Stimulated activated CD4-positive, alpha-beta T cell treated with anti-CD3 and anti-CD28 coated beads, Interleukin-1b, Interleukin-23, amount 100 ng/mL, for 48 hours (primary cell): ENCODE measurements at places on chromosomes 7 and 10.

- DNase-seq: peak; percentile 75
These were observed 12.4 kb downstream of the CALY start for GRCh38 chr10:133324198-133324792.

- DNase-seq: no peak
These were observed 33.6 kb downstream of the MEOX2 start for GRCh38 chr7:15652776-15653290.

DNA sequence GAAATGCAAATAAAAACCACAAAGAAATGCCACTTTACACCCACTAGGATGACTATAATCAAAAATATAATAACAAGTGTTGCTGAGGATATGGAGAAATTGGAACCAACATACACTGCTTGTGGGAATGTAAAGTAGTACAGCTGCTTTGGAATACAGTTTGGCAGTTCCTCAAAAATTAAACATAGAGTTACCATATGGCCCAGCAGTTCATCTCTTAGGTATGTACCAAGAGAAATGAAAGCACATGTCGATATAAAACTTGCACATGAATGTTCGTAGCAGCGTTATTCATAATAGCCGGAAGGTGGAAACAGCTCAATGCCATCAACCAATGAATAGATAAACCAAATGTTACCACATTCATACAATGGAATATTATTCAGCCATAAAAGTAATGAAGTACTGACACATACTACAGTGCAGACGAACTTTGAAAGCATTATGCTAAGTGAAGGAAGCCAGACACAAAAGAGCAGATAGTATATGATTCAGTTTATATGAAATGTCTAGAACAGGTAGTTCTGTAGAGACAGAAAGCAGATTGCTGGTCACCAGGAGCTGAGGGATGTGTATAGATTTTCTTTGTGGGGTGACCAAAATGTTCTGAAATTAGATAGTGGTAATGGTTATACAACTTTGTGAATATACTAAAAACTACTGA lies 12.4 kb downstream of the BCAP29 start:
- no peak for DNase-seq

DNA sequence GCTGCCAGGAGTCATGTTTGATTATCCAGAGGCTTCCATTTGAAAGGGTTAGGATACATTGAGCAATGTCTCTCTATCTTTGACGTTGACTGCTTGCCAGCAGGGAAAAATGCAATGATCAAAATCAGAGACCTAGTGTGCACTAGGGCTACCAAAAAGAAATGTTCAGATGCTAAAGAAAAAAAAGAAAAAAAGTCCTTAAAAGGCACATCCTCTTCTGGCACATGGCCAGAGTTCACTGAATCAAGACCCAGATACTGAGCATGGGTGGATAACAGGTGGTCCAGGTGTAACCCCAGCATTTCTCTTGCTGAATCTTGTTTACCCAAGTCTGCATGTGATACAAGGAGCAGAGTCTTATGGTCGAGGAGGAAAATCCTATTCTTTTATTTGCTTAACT lies 899.3 kb downstream of the SORCS3 start:
- no peak for DNase-seq

DNA sequence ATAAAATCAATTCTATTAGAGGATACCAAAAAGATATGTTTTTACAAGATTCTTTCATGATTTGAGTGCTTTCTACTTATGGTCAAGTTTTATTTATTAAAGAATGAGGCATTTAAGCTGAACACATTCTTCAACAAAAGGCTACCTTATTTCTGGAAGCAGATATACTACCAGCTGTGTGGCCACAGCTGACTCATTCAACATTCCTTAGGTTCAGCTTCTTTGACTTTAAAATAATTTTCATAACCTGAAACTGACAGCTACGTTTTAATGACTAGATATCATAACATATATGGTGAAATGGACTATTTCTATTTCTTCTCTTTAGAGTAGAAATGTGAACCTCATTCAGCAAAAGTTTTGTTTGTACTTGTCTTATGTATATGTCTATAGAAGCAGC lies 414.2 kb upstream of the SEMA3C start:
- DNase-seq: no peak

DNA sequence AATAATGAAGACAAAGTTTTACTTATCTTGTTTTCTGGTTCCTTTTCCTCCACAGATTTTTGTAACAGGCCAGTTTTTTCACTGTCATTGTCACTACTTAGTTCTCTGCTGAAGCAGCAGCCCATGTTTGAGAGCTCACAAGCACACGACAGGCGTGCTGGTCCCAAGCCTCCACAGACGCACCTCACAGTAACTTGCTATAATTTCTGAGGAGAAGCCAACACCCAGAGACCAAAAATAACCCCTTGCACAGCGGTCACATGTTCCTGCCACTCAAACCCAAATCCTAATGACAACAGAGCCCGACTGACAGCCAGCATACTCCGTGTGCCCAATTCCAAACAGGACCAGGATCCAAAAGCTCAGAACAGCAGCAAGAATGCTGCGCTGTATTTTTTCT lies 58.5 kb downstream of the LARP4B start:
- DNase-seq: no peak

GRCh38 chr7:27183682-27184336 lies 1.2 kb downstream of the HOXA11 start:
- DNase-seq: no peak

DNA sequence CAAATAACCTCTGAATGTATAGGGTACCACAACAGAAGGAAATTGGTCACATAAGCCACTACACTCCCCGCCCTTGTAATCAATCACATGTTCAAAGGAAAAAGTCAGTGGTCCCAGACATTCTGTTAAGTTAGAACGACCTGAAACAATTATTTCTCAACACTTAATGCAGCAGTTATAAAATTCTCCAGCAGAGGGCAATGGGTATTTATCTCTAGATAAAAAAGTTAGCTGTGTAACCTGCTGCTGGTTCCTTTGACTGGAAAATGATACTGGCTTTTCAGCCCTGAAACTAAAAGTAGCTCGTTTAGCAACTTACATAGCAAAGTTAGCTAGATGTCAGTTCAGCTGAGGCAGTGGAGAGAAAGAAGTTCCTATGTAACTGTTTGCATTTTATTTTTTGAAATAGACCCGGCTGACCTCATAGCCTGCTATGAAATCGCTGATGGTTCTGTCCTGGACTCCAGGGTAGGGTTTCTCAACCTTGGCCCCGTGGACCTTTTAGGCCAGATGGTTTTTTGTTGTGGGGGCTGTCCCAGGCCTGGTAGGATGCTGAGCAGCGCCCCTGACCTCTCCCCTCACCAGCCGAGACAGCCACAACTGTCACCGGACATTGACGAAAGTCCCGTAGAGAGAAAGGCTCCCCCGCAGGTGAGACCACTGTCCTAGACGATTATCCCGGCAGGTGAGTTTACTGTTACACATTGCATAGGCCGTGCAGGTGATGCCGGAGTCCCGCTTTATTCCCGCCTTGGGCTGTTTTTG lies 40.2 kb upstream of the PROSER2 start:
- DNase-seq: no peak

DNA sequence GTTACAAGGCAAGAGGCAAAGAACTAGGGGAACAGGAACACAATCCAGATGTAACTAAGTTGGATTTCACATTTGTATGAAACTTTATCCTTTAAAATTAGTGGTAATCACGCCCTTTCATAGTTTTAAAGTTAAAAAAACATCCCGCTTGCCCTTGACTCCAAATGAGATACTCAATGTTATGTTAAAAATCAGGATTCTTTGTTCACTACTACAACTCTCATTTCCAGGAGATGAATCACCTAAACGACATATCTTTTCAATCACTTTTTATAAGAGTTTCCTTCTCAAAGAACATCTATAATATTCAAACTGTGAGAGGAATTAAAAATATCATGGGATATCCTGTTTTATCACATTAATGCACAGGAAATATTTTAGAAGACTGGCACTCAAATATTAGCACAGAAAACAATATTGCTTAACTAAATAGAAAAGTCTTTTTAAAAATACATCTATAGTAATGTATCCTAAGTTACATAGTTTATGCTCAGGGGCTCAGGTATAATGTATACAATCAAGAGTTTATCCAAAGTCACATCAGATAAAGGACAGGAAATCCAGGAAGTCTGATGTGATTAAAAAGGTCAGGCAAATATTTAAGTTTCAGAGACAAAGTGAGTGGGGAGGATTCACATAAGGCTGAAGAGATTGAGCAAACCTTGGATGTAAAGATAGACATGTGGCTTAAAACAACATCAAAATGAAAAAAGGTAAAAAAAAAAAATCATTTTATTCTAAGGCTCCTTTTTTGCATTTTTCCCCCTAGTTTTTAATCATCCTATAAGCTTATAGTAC lies 41.9 kb downstream of the CADPS2 start:
- DNase-seq: no peak

- no peak for DNase-seq
These were observed 128.5 kb upstream of the ZEB1 start for GRCh38 chr10:31190488-31190887.

DNA sequence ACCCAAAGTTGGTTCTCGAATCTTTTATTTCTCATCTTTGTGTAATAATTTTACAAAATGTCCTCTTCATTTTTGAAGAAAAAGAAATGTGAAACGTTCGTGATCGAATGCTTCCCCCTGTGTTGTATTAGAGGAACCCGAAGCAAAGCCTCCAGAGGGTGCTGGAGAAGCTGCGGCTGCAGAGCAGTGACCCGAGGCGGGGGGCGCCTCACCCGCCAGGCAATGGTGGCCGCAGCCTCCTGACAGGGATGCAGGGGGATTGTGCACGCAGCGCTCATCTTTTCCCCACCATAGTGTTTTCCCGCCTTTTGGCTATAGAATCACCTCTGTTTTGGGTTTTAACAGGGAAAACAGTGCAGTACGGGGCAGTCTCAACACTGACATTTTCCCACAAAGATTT lies 307.5 kb upstream of the ANKRD30A start:
- no peak for DNase-seq

GRCh38 chr7:142345811-142346210 lies 88.0 kb upstream of the PRSS58 start:
- peak; percentile 57 for DNase-seq

GRCh38 chr10:126469692-126470091 lies 81.4 kb upstream of the ADAM12 start:
- no peak for DNase-seq

DNA sequence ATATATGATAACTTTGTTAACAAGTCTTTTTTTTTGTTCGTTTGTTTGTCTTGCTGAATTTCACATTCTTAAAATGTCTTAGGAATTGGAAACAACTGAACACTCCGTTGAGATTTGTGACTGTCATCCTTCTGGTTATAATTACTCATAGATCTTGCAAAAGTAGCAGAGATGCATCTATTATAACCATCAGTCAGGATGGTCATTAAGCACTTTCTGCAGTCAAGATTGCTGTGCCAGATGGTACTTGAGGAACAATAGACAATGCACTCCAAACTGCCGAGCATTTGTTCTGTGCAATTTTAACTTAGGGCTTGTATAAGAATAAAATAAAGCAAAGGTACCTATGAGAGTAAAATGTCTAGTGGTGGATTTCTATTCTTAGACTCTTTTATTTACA lies 710.1 kb upstream of the KCND2 start:
- no peak for DNase-seq

GRCh38 chr10:61845950-61846268 lies 55.6 kb upstream of the ARID5B start:
- no peak for DNase-seq

DNA sequence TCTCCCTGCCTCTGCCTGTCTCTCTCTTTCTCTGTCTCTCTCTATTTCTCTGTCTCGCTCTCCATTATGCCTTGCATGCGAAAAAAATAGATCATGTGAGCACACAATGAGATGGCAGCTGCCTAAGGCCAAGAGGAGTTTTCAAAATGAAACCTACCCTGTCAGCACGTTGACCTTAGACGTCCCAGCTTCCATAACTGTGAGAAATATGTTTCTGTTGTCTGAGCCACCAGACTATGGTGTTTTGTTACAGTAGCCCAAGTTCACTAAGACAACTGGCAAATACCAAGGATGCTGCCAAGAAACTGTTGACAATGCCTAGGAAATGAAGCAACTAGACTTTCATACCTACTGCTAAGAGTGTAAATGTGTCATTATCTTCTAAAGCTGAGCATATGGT lies 70.6 kb upstream of the PLXDC2 start:
- DNase-seq: no peak

GRCh38 chr7:3102159-3102558 lies 58.5 kb upstream of the CARD11 start:
- no peak for DNase-seq

- DNase-seq: no peak
These were observed 156.7 kb downstream of the CTNNA3 start for GRCh38 chr10:67539312-67539711.

- no peak for DNase-seq
These were observed 142.1 kb downstream of the SLC25A13 start for GRCh38 chr7:96179837-96180236.

- DNase-seq: no peak
These were observed 32.3 kb downstream of the C1GALT1 start for GRCh38 chr7:7214398-7215347.

DNA sequence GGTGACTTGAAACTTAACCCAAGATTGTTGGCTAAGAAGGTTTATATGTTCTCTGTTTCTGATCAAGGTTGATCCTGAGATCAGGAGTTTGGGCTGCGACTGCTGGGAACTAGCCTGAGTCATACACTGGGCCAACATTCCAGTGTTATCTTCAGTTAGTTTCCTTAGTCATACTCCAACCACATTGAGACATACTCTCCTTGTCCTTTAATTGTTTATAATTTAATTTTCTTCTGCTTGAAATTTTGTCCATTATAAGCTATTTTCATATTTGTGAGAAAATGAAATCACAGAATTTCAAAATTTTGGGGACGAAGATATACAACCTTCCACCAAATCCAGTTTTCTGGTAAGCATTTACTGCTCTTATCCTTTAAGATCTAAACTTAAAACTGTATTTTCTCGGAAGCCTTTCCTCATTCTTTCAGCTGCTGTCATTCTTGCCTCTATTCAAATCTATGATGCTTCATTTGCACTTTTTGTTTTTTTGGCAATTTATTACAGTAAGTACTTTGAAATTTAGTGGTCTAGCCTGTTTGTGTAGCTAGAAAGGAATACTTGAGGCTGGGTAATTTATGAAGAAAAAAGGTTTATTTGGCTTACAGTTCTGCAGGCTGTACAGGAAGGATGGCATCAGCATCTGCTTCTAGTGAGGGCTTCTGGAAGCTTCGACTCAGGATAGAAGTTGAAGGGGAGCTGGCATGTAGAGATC lies 63.4 kb upstream of the POT1 start:
- DNase-seq: no peak

GRCh38 chr10:110446954-110447608 lies 50.6 kb upstream of the DUSP5 start:
- DNase-seq: no peak

- no peak for DNase-seq
These were observed 435.8 kb downstream of the GPAM start for GRCh38 chr10:111747751-111748150.

- DNase-seq: no peak
These were observed 59.4 kb upstream of the ZNF438 start for GRCh38 chr10:31090894-31091607.

DNA sequence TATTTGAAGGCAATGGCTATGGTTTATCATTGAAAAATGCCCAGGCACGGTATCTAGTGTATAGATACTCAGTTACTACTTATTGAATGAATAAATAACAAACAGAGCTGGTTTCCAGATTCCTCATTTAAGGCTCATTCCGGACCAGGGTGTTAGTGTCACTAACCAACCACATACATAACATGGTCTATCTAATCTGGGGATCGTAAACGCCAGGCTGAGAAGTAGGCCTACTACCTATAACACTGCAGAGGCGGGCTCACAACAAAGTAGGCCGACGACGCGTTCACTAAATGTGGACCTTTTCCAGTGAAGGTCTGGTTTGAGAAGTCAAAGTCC lies 423 bp downstream of the LSM5 start:
- DNase-seq: no peak

- no peak for DNase-seq
These were observed 387.2 kb downstream of the PARD3 start for GRCh38 chr10:34427911-34428216.
